ENCODE measurements at places on chromosomes 1 and 21. TPM values are rescaled to one million over a fixed set of nuclear protein-coding genes. Genes with fewer than 3 reads are reported as not detected.

The RGS8 gene
- total RNA-seq, result not detected

The TMEM52 gene
- 1.7 TPM for total RNA-seq

The LRRC3 gene
- 2.1 TPM for total RNA-seq

DNA sequence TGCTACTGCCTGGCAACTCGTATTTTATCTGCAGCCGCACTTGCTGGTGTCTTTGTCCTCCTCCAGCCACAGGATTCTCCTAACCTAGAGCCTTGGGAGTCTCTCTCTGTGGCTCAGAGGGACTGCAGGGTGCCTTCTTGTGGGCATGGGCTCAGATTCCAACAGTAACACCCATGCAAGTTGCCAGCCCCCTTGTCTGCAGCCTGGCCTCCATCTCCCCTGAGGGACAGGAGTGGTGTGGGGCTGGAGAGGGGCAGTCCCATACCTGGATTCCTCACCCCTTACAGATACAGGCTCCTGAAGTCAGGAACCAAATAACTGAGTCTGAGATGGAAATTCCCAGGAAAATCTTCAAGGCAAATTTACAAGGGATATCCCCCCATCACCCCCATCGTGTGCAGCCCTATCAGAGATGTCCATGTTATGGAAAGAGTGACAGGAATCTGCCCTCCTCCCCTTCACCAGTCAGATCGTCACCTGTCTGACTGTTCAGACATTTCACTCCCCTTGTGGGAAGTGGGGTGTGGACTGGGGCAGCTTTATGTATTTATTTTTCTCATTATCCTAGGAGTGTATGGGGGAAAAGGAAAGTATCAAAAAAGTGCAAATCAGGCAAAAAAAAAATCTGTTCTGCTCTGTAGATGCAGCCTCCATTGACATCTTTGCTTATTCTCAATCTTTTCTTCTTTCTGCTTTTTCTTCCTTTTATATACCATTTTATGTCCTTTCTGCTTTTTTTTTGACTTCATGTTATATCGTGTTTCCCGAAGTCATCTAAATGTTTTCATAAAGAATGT is 70.8 kb downstream of the MAN1C1 start:
- no peak for DNase-seq
